ENCODE measurements at places on chromosomes 4 and X. TPM values are rescaled to one million over a fixed set of nuclear protein-coding genes. Genes with fewer than 3 reads are reported as not detected.

Gene UBE2A
- 40.2 TPM for total RNA-seq

Gene LRIT3
- total RNA-seq, result under 0.01 TPM

Gene SSX4B
- total RNA-seq, result not detected

Gene GPC3
- total RNA-seq, result 0.31 TPM

Gene MAGEA10
- not detected for total RNA-seq

Gene ITIH6
- not detected for total RNA-seq

Gene LINC00632
- 0.21 TPM for total RNA-seq

Gene SHROOM4
- 0.31 TPM for total RNA-seq

Gene GNRHR
- total RNA-seq, result not detected

Gene FABP2
- total RNA-seq, result not detected

Gene STOX2
- total RNA-seq, result under 0.01 TPM

Gene CEP135
- total RNA-seq, result 32.0 TPM

Gene MYOZ2
- total RNA-seq, result not detected

Gene CCNB3
- 0.10 TPM for total RNA-seq

Gene STARD8
- total RNA-seq, result 2.0 TPM

Gene SEC24D
- 17.8 TPM for total RNA-seq

Gene HPSE
- total RNA-seq, result 9.4 TPM

Gene PDE5A
- 16.4 TPM for total RNA-seq

Data from mononuclear cell (primary cell).